ENCODE measurements at places on chromosomes 5 and 9.

- no peak for DNase-seq
These were observed 41.9 kb downstream of the SLC22A5 start for GRCh38 chr5:132411304-132412013.

- DNase-seq: no peak
These were observed 21.7 kb downstream of the ANKRD55 start for GRCh38 chr5:56211298-56211865.

GRCh38 chr9:126699401-126699881 lies 85.7 kb downstream of the LMX1B start:
- no peak for DNase-seq

DNA sequence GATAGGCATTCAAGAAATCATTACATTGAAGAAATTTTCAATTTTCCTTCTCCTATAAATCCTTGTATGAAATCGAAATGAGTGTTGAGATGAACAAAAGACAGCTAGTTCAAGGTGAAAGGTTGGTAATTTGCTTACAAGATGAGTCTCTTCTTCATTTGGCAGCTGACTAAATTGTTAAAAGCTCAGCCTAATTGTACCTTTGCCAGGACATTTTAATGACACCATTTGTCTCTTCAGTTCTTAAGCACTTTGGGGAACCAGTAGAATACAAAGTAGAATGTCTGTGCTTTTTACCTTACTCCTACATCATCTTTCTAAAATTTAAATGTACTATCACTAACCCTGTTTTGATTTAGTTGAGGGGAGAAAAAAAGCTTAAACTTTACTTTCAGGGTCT lies 59.4 kb downstream of the GRAMD2B start:
- no peak for DNase-seq

DNA sequence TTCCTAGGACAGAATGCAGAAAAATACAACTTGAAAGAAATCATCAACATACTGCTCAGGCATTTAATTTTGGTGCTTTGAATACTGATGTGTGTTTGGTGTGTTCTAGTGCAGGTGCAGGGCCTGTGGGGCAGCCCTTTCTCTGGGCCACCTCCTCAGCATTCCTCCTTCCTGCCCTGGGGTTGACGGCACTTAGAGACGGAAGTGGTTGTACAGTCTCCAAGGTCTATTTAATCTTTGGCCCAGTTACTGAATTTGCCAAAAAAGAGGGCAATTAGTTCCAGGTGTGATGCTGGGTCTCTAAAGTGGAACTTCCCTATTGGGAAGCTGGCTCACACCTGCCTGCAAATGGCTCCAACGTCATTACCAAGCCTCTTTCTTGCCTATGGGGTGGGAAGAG lies 269.0 kb downstream of the SH3GL2 start:
- DNase-seq: no peak

GRCh38 chr5:37015795-37016666 lies 139.5 kb downstream of the NIPBL start:
- no peak for DNase-seq

- no peak for DNase-seq
These were observed 35.1 kb upstream of the FREM1 start for GRCh38 chr9:14945351-14945750.

- no peak for DNase-seq
These were observed 39.2 kb downstream of the DCAF10 start for GRCh38 chr9:37839496-37840461.

DNA sequence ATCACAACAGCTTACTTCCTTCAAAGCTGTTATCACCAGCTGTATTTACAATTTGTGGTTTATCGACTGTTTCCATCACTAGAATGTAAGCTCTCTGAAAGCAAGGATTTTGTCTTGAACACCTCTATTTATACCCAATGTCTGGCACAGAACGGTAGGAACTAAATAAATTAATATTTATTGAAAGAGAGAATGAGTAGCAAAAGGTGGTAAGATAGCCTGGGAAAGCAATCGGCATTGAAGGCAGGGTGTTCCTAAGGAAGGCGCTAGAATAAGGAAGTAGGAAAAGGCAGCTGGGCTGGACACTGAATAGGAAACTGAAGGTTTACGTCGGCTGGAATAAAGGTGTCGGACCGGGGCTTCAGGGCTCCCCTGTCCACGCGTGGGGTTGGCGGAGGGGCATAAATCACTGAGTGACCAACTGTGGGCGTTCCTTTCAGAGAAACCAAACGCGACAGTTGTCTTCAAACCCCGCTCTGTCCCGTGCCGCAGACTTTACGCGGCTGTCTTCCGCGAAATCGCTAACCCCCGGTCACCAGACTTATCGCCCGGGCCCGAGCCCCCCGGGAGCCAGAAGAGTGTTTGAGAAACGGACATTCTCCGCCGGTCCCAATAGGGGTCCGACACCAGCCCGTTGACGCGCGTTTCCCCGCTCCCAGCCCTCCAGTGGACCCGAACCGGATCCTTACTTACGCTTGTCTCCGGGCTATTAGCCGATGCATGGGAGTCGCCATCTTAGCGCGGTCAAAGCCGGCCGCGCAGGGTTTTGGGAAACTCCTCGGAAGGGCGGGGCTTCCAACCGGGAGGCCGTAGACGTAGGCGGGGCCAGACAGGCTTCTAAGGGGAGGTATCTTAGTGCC lies at the start of gene ZCCHC10:
TSS of gene ZCCHC10 (minus strand) at position 746 of the 860 bp plus-strand sequence. CDS start at position 734, 12 bp downstream.
- DNase-seq: peak; percentile 89

DNA sequence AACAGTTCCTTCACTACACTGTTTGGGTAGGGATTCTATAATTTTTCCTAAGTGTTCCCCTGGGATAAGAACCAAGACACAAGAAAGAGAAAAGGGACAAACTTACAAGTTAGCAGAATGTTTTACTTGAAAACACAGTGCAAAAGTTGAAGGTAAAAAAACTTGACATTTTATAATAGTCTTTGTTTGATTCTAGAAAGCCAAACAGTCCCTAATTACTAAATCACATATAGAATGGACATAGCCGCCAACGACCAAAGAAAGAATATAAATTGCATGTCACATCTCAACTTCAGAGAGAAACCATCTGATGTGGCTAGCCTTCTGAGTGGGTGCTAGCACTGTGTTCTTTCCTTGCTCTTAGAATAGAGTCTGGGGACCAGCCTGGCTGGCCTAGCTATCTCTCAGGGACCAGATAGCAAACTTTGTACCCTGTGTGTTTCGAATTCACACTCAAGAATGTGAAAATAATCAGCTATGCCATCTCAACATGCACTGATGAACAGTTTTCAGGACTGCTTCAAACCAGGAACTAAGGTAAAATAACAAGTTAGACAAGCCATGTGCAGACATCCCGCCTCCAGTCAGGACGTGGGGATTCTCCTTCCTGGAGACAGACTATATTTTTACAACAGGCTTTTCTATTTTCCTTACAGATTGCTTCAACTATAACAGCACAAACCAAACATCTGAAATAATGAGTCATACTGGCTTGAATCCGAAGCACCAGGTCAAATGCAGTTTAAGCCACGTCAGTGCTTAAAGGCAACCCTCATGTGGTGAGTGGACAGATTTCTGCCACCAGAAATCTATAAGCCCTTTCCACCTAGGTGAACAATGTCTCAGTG lies 53.7 kb downstream of the LHFPL2 start:
- no peak for DNase-seq

DNA sequence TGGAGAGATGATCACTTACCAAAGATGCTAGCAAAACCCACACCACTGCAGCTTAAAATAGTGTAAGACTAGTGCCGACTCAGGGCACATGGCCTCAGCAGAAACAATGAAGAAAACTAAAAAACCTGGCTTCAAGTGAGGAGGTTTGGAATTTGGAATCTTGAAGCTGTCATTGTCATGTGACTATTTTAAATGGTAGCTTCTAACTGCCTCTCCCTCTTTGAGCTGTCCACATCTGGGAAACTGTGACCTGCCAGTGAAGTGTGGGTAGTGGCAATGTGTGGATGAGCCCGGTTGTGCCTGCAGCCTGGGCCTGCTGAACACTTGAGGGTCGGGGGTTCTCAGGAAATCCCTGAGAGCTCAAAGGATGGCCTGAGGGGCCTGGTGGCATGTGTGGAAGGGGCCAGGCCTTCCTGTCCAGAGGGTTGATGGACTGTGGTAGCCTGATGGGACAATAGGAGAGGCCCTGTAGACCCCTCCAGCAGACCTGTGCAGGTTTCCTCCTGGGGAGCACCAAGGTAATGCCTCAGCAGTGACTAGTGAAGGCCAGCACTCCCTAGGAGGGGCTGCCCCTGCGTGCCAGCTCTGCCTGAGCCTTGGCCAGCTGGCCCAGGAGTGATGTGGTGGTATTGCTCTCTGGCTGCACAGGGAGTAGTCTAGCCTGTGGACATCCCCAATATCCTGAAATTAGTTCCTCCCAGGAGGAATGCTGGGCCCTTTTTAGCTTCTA lies 13.6 kb downstream of the USP20 start:
- no peak for DNase-seq

- no peak for DNase-seq
These were observed 191.4 kb downstream of the ARHGAP26 start for GRCh38 chr5:142961440-142962173.

Data from stimulated activated CD8-positive, alpha-beta memory T cell treated with anti-CD3 and anti-CD28 coated beads, Interleukin-15, amount 100 ng/mL, for 48 hours (primary cell).